ENCODE measurements at places on chromosomes 3 and 15.

DNA sequence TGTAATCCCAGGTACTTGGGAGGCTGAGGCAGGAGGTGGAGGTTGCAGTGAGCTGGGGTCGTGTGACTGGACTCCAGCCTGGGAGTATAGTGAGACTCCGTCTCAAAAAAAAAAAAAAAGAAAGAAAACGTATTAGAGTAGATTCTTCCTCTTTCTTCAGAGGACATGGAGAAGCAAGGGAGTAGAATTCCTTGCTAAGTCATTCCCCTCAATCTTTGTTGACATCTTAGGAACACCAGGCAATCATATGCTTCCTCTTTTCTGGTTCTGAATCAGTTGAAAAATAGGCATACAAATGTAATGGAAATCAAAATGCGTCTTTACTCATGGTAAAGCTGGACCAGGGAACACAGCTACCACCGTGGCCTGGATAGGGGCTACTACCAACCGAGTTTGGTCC is 38.3 kb upstream of the ATOSA start:
- DNase-seq: no peak

- no peak for DNase-seq
Measured at GRCh38 chr3:194313560-194314387, 37.4 kb downstream of the CPN2 start.

- DNase-seq: no peak
Measured at GRCh38 chr3:34668915-34669314, 870.5 kb downstream of the PDCD6IP start.

DNA sequence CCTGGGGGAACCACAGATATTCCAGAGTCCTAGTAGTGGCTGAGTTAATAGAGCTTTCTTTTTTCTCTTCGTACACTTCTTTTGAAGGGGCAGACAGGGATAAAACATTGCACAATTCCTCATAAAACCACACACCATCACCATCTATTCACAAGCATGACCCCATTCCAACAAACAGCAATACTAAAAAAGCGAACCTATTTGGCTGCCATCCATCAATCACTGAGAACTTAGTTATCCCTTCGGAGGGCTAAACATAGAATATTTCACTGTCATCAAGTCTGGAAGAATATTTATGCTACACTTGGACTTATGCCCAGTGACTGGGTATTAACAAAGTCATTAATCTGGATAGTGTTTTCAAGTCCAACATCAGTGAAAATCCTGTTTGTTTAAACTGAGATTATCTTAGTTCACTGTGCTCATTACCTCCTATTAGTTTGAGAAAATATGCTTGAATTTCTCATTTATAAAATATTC is 80.3 kb upstream of the PRTG start:
- no peak for DNase-seq

DNA sequence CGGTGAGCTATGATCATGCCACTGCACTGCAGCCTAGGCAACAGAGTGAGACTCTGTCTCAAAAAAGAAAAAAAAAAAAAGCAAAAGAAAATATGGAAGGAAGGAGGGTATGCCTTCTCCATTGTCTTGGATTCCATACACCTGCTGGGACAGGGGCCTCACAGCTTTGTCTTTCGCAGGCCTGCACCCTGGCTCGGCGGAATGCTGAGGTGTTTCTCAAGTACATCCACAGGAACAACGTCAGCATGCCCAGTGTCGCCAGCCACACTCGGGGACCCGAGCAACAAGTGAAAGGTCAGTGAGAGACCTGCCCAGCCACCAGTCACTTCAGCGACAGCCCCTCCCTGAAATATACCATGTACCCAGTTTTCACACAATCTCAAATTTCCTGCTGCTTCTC is 288.5 kb upstream of the UMPS start:
- no peak for DNase-seq

- DNase-seq: no peak
Measured at GRCh38 chr3:146539315-146539714, 5.1 kb downstream of the PLSCR1 start.

- no peak for DNase-seq
Measured at GRCh38 chr15:29109762-29110161, 159.9 kb downstream of the NSMCE3 start.

DNA sequence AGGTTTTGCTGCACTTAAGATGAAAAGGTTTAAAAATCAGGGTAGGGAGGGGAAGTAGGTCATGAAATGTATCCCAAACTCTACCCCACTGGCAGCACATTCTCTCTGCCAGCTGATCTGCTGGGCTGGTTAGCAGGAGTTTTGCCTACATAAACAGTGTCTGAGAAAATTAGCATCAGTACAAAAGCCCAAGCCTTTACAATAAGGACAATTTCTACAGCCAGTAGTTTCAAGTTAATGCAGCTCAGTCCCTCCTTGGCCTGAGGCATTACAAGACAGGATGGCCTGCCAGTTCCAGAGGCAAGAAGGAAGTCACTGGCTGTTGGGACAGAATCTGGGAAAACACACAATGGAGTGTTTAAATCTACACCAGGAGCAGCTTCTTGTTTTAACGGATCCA is 32.8 kb downstream of the NCEH1 start:
- DNase-seq: no peak

- DNase-seq: no peak
Measured at GRCh38 chr15:96343113-96344059, 12.9 kb downstream of the NR2F2 start.

DNA sequence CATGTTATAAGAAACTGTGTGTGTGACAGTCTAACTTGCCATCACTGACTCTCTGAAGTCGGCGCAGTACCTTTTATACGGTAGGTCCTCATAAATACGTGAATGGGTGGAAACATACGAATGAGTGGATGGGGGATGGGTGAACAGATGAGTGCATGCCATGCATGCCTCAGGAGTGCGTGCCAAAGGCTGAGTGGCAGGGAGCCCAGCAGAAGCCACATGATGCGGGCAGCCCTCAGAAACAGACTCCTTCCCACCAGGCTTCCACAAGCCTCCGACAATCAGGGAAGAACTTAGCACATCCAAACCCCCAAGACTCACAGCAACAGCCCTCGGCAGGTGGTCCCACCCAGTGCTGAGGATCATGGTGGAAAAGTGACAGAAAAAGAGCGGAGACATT is 16.7 kb downstream of the HCN4 start:
- no peak for DNase-seq

DNA sequence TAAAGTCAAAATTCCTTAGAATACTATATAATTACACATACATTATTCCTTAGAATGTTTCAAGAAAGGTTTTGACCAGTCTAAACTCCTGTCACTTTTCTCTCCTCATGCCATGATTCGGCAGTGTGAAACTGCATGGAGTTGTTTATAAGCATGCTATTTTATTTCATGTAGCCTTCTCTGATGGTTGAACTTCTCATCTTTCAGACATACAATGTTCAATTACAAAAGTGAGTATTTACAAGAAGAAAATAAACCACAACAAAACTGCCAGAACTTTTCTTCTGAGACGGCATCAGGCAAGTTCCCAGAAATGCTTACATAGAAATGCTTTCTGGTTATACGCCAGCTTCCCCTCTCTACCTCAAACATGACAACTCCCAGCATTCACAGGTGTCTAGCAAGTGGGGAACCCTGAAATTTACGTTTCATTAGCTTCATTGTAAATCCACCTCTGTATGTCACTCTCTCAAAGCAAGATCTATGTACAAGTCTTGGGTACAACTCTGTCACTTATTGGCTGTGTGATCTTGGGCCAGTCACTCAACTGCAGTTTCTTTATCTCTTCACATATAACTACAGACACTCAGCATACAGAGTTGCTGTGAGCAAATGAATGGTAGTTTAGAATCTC is 42.7 kb downstream of the HDGFL3 start:
- no peak for DNase-seq

DNA sequence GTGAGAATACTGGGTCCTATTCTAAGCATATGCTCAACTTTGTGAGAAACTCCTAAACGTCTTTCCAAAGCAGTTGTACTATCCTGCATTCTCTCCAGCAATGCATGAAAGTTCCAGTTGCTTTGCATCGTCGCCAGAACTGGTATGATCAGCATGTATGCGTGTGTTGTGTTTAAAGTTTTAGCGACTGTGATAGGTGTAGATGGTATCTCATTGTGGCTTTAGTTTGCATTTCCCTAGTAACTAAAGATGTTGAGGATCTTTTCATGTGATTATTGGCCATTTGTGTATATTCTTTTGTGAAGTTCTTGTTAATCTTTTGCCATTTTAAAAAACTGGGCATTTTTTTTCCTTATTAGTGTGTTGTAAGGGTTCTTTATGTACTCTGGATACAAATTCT is 115.1 kb downstream of the SPATA16 start:
- DNase-seq: no peak

DNA sequence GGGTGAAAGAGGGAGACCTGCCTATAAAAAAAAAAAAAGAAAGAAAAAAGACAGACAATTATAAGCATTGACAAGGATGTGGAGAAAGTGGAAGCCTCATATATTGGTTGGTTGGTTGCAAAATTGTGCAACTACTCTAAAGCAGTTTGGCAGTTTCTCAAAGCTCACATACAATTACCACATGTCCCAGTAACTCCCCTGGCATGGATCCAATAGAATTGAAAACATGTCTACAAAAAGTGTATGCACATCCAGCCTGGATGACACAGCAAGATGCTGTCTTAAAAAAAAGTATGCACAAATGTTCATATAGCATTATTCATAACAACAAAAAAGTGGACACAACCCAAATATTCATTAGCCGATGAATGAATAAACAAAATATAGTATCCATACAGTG is 19.5 kb downstream of the SETMAR start:
- no peak for DNase-seq

DNA sequence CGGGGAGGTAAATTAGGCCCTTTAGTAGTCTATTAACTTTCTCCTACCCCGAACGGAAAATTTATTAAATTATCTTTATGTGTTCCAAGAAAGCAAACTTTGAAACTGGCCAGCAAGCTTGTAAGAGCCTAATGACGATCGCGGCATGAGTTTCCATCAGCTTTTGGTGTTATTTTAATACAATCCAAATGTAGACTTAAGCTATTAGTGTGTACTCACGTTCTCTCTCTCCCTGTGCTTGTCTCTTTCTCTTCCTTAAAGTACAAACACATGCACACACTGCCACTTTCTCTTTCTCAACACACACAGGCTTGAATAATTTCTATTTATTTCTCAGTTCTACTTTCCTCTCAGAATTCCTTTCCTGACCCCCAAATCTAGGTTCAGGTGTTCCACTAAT is 108.8 kb upstream of the MME start:
- DNase-seq: no peak

DNA sequence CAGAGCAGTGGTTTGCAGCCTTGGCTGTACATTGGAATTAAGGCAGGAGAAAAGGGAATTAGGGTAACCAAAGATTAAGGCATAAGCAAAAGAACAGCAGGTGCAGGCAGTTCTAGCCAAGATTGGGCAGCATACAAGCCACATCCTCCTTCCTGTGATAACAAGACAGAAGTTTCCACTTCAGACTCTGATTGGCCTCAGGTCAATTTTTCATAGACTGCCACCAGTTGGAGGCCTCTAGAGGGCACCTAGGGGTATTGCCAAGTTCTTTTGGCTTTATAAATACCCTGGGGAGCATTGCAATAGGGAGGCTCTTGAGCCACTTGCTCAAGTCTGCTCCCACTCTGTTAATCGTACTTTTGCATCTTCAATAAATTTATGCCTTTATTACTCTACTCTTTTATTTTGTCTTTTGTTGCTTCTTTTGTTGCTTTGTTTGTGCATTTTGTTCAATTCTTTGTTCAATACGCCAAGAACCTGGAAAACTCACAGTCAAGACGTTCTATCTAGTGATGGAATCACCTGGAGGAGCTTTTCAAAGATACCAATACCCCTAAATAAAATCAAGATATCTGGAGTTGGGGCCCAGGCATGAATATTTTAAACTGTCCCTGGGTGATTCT is 32.2 kb upstream of the FMN1 start:
- peak; percentile 38 for DNase-seq

- no peak for DNase-seq
Measured at GRCh38 chr3:40872258-40872920, 326.9 kb upstream of the CTNNB1 start.

GRCh38 chr15:81152339-81152738 is 18.3 kb downstream of the CFAP161 start:
- no peak for DNase-seq

GRCh38 chr3:125594581-125595011 is 701 bp downstream of the OSBPL11 start:
- peak; percentile 7 for DNase-seq

DNA sequence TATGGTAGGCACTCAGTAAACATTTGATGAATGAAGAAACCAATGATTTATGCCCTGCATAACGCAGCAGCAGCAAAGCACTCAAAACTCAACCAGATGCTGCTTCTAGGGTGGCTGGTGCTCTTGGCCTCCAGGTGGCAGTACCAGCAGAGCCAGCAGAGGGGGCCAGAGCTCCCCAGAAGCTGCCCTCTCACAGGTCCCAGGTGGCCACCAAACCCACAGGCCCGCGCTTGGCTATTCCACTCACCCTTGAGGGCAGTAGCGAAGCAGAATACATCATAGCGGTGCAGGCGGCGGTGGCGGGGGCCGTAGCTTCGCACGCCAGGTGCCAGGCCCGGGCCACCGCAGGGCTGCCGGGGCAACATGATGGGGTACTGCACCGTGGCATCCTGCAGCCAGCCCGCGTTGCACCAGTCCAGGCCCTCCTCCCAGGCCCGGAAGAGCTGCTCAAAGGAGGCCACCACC is 16.6 kb downstream of the HAPLN3 start:
- no peak for DNase-seq

DNA sequence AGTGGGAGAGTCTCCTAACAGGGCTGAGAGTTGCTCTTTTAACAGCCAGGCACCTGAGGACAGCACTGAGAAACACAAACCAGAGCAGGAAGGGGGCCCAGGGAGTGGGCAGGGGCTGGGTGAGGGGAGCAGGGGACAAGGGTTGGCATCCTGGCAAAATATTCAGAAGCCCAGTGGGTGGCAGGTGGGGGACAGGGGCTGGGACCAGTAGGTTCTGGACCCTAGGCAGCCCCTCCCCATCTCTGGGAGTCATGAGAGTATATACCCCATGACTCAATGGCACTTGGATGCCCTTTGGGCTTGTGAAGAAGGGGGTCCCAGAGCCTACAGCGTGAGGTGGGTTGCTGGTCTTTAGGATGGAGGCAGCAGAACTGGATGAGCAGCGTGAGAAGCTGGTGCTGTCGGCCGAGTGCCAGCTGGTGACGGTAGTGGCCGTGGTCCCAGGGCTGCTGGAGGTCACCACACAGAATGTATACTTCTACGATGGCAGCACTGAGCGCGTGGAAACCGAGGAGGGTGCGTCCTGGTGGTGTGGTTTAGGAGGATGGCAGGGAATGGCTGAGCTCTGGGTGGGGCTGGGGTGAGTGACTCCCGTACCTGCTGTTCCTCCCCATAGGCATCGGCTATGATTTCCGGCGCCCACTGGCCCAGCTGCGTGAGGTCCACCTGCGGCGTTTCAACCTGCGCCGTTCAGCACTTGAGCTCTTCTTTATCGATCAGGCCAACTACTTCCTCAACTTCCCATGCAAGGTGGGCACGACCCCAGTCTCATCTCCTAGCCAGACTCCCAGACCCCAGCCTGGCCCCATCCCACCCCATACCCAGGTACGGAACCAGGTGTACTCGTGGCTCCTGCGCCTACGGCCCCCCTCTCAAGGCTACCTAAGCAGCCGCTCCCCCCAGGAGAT is 24.2 kb downstream of the NBEAL2 start:
- no peak for DNase-seq

All from stimulated activated CD4-positive, alpha-beta T cell treated with anti-CD3 and anti-CD28 coated beads, Interleukin-4, amount 100 ng/mL, for 48 hours (primary cell).